ENCODE measurements at places on chromosomes 1 and 21. TPM values are rescaled to one million over a fixed set of nuclear protein-coding genes. Genes with fewer than 3 reads are reported as not detected.

The CA14 gene
- total RNA-seq, result 9.1 TPM

The WNT2B gene
- total RNA-seq, result 6.1 TPM

The FAM43B gene
- not detected for total RNA-seq

The IL22RA1 gene
- total RNA-seq, result 1.2 TPM

The ID3 gene
- total RNA-seq, result 51.6 TPM

The NFASC gene
- 4.4 TPM for total RNA-seq

The MYOG gene
- total RNA-seq, result 256 TPM

The POU3F1 gene
- total RNA-seq, result 1.5 TPM

The AMY1A gene
- total RNA-seq, result not detected

The C1orf87 gene
- total RNA-seq, result 0.51 TPM

The KRTAP11-1 gene
- not detected for total RNA-seq

The LINGO4 gene
- 0.41 TPM for total RNA-seq

The GJC2 gene
- 5.5 TPM for total RNA-seq

The SLC37A1 gene
- 12.7 TPM for total RNA-seq

The WRAP73 gene
- 25.4 TPM for total RNA-seq

The LRRC7 gene
- 4.5 TPM for total RNA-seq

The MTARC1 gene
- total RNA-seq, result 5.1 TPM

The CLEC20A gene
- not detected for total RNA-seq
